ENCODE measurements at places on chromosomes 11 and 22. TPM values are rescaled to one million over a fixed set of nuclear protein-coding genes. Genes with fewer than 3 reads are reported as not detected.

- H3K36me3 ChIP-seq = no peaks in the 10 kb centered on the region
- no peak for DNase-seq
- no peaks in the 10 kb centered on the region for H3K27me3 ChIP-seq
- H3K4me1 ChIP-seq = peaks cover 6% of the 10 kb centered on the region
- no peak overlapping the region for H3K4me3 ChIP-seq
Observed at GRCh38 chr11:9862981-9863380, 199.1 kb downstream of the SWAP70 start.

DNA sequence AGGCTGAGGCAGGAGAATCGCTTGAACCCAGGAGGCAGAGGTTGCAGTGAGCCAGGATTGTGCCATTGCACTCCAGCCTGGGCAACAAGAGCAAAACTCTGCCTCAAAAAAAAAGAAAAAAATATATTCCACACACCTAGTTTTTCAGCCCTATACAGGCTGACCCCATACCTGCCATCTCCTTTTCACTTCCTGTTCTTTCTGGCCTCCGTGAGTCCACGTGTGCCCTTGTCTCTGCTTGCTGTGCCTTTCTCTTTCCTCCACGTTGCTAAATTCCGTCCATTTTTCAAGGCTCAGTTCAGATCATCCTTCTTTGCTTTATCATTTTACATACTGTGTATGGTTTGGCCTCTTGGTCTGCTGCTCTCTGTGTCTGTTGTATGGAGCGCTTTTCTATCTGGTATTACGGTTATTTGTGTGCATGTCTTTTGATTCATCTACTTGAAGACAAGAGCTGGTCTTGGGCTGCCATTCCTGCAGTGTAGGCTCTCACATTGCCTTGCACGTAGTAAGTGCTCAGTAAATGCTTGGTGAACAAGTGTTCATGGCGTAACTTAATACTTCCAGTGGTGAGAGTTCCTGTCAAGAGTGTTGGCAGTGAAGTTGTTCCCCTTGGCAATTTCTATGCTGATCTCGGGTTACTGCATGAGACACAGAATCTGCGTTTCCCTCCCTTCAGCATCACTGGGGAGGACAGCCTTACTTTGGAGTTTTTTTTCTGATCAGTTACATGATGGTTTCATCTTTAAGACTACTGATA is 57.5 kb downstream of the PTPRJ start:
- DNase-seq = no peak
- no peaks in the 10 kb centered on the region for H3K36me3 ChIP-seq
- peaks cover 80% of the 10 kb centered on the region for H3K4me1 ChIP-seq
- H3K27me3 ChIP-seq = no peaks in the 10 kb centered on the region
- H3K27ac ChIP-seq = peak overlapping the region; percentile 45

DNA sequence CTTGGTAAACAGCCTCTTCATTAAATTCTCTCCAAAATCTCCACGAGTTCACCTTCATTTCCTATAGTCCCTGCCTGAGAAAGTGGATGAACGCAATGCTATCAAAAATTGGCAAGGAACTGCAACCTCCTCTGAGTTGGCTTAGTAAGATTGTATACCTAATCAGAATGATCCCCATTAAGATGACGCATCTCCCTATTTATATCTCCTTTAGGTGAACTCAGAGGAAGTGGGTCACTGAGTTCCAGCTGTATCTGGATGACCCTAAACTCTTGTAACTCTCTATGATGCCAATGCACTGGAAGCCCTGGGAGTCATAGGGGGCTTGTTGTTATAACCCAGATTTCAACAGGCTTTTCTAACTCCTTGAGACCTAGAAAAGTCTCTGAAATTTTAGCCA is 48.2 kb downstream of the OR10A6 start:
- no peaks in the 10 kb centered on the region for H3K4me1 ChIP-seq
- no peak overlapping the region for H3K4me3 ChIP-seq
- DNase-seq = no peak
- H3K27me3 ChIP-seq = no peaks in the 10 kb centered on the region

Gene CECR2
- total RNA-seq = 8.0 TPM

DNA sequence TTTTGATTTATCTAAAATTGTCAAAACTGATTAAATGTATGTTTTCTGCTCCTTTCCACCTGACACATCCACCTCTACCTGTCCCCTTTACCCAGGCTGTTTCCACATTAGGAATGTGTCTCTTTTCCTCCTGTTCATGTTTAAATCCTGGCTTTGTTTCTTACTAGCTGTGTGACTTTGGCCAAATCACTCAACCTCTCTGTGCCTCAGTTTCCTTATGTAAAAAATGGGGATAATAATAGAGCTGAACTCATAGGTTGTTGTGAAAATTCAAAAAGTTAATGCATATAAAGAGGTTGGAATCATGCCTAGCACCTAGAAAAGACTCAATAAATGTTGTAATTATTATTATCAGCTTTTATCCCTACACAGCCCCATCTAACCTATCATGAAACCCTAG is 136.8 kb downstream of the NXPE2 start:
- no peaks in the 10 kb centered on the region for H3K27me3 ChIP-seq
- H3K27ac ChIP-seq = no peak overlapping the region
- DNase-seq = no peak
- no peak overlapping the region for H3K4me3 ChIP-seq
- no peaks in the 10 kb centered on the region for H3K4me1 ChIP-seq

- no peaks in the 10 kb centered on the region for H3K4me1 ChIP-seq
- H3K27ac ChIP-seq = no peak overlapping the region
- DNase-seq = no peak
- no peaks in the 10 kb centered on the region for H3K27me3 ChIP-seq
- H3K36me3 ChIP-seq = peaks cover 12% of the 10 kb centered on the region
Observed at GRCh38 chr11:75878933-75879332, 63.9 kb downstream of the UVRAG start.

- no peak overlapping the region for H3K4me3 ChIP-seq
- no peak overlapping the region for H3K27ac ChIP-seq
- H3K4me1 ChIP-seq = no peaks in the 10 kb centered on the region
- no peaks in the 10 kb centered on the region for H3K36me3 ChIP-seq
- no peak for DNase-seq
Observed at GRCh38 chr22:49036513-49036912, 791.2 kb downstream of the BRD1 start.

DNA sequence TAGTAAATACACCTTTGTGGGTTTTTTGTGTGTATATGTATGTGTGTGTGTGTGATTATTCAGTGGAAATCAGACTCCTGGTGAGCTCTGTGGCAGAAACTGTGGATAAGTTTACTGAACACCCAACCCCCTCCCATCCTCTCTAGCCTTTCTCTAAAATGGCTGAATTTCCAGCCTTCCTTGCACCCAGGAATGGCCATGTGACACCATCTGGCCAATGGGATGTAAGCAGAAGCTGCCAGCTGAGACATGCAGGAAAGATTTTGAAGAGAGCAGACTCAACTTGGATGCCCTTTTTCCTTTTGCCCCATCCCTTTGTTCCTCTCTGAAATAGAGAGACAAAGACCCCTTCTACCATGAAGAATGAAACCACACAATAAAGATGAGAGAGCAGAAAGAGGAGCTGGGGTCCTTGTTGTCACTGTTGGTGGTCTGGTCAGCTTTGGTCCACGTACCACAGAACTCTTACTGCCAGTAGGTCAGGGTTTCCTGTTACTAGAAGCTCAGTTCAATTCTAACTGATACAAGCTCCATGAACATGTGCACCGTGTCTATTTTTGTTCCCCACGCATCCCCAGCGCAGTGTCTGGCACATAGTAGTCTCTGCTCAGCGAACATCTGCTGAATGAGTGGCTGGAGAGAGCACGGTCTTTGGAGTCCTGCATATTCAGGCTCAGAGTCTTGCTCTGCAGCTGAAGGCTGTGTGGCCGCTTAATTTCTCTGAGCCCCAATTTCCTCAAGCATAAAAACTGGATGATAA is 57.5 kb downstream of the SEZ6L start:
- H3K36me3 ChIP-seq = no peaks in the 10 kb centered on the region
- H3K27ac ChIP-seq = no peak overlapping the region

DNA sequence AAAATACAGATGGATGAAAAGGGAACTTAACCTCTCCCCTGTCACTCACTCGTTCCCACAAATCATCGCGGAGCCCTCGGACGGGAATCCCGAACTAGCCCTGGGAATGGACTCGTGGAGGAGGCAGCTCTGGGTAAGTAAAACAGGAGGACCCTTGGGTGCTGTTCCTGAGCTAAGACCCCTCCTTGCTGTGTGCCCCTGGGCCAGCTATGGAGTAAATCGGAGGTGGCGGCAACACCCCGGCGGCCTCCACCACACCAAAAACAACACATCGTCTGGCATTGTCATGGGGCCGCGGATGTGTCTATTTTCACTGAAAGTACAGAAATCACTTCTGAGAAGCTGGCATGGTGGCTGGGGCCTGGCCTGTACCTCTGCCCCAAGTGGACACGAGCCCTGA is 12.1 kb downstream of the CPT1A start:
- peak; percentile 60 for DNase-seq
- no peaks in the 10 kb centered on the region for H3K4me1 ChIP-seq
- H3K36me3 ChIP-seq = peaks cover 31% of the 10 kb centered on the region
- H3K27ac ChIP-seq = no peak overlapping the region
- H3K4me3 ChIP-seq = no peak overlapping the region

Gene VSTM5
- total RNA-seq = 0.38 TPM

Gene TTC9C
- total RNA-seq = 33.0 TPM

- no peak overlapping the region for H3K4me3 ChIP-seq
- H3K27me3 ChIP-seq = no peaks in the 10 kb centered on the region
- no peak for DNase-seq
- peak overlapping the region; percentile 3 for H3K27ac ChIP-seq
Observed at GRCh38 chr11:124193221-124194010, 10.3 kb downstream of the OR10D3 start.

Gene CATSPERZ
- not detected for total RNA-seq

GRCh38 chr11:70409437-70409836 is 11.1 kb downstream of the CTTN start:
- no peak overlapping the region for H3K4me3 ChIP-seq
- no peaks in the 10 kb centered on the region for H3K27me3 ChIP-seq
- peaks cover 91% of the 10 kb centered on the region for H3K36me3 ChIP-seq
- no peak overlapping the region for H3K27ac ChIP-seq
- H3K4me1 ChIP-seq = no peaks in the 10 kb centered on the region

- peak overlapping the region; percentile 81 for H3K27ac ChIP-seq
- peaks cover 10% of the 10 kb centered on the region for H3K27me3 ChIP-seq
- peaks cover 35% of the 10 kb centered on the region for H3K4me1 ChIP-seq
- H3K4me3 ChIP-seq = no peak overlapping the region
- H3K36me3 ChIP-seq = no peaks in the 10 kb centered on the region
- DNase-seq = peak; percentile 96
Observed at GRCh38 chr11:46290598-46291309, 13.3 kb downstream of the CREB3L1 start.

DNA sequence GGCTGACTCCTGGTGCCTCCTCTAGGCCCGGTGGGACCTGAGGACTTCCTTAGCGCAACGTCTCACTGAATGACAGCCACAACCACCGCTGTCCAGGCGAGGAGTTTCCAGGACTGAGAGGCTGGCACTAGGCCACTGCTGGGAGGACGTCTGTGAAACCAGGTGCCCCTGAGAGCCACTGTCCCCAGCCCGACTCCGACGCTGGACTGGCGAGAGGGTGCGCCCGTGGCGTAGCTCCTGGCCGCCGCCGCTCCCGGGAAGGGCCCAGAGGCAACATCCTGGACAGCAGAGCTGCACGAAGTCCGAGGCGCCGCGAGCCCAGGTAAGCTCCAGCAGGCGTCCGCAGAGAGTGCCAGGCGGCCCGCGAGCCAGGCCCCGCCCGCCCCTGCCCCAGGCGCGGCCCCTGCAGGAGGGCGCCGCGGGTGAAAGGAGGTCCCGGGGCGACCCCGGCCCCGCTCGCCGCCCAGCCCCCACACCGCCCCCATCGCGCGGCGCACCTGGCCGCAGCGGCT is 525 bp downstream of the DGCR2 start:
- H3K36me3 ChIP-seq = no peaks in the 10 kb centered on the region
- peak; percentile 38 for DNase-seq
- H3K27ac ChIP-seq = peak overlapping the region; percentile 90
- H3K27me3 ChIP-seq = no peaks in the 10 kb centered on the region

DNA sequence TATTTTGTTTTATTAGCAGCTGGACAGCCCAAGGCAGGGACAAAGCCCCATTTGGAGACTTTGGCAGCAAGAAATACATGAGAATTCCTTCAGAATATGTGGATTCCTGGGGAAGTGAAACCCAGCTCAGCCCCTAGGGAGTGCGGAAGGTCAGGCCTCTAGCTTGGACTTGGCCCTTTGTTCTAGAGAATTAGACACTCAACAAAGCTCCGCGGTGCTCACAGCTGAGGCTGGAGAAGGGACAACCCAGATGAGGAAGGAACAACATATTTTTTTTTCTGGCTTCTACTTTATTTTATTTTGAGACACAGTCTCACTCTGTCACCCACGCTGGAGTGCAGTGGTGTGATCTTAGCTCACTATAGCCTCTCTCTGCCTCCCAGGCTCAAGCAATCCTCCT is 44.7 kb upstream of the SEPTIN5 start:
- H3K36me3 ChIP-seq = no peaks in the 10 kb centered on the region
- H3K4me3 ChIP-seq = no peak overlapping the region
- no peak overlapping the region for H3K27ac ChIP-seq

GRCh38 chr22:42766860-42767259 is 46.2 kb upstream of the A4GALT start:
- no peak overlapping the region for H3K27ac ChIP-seq
- no peaks in the 10 kb centered on the region for H3K27me3 ChIP-seq
- no peak overlapping the region for H3K4me3 ChIP-seq
- no peaks in the 10 kb centered on the region for H3K36me3 ChIP-seq

Gene KRTAP5-10
- not detected for total RNA-seq

GRCh38 chr11:100396266-100396665 is 290.8 kb upstream of the ARHGAP42 start:
- H3K4me1 ChIP-seq = no peaks in the 10 kb centered on the region
- H3K4me3 ChIP-seq = no peak overlapping the region
- H3K27me3 ChIP-seq = no peaks in the 10 kb centered on the region
- H3K36me3 ChIP-seq = no peaks in the 10 kb centered on the region
- no peak for DNase-seq

GRCh38 chr11:57155400-57155799 is 26.4 kb upstream of the LRRC55 start:
- H3K4me1 ChIP-seq = no peaks in the 10 kb centered on the region
- DNase-seq = no peak
- no peak overlapping the region for H3K27ac ChIP-seq
- no peaks in the 10 kb centered on the region for H3K36me3 ChIP-seq

Gene NOX4
- 0.86 TPM for total RNA-seq

Gene SMTNL1
- not detected for total RNA-seq

DNA sequence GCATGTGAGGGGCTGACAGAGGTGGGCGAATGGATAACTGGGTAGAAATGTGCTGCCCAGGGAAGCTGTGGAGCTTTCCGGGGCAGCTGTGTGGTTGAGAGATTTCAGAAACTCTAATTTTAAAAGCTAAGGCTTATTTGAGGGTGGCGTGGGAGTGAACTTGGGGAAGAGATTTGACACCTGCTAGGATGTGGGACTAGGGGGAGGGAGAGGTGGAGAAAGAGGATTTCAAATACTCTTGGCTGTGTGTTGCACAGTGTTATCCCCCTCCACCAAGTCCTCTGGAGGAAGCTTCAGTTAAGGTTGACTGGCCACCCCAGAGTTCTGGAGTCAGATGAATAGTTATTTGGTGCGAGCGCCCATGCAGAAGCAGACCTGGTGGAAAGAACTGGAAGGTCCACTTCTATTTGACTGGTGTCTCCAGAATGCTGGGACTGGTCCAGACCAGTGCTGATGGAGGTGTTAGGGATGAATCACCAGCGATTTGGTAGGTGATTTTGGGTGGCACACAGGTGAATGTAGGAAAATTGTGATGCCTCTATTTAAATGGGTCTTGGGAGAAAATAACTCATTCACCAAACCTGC is 72.8 kb upstream of the ALX4 start:
- no peak for DNase-seq
- H3K4me1 ChIP-seq = no peaks in the 10 kb centered on the region
- no peaks in the 10 kb centered on the region for H3K36me3 ChIP-seq
- H3K27me3 ChIP-seq = peaks cover 5% of the 10 kb centered on the region
- H3K4me3 ChIP-seq = no peak overlapping the region

GRCh38 chr11:2396471-2396870 is 4.1 kb upstream of the TSSC4 start:
- H3K27me3 ChIP-seq = no peaks in the 10 kb centered on the region
- H3K4me1 ChIP-seq = peaks cover 20% of the 10 kb centered on the region
- no peak overlapping the region for H3K4me3 ChIP-seq
- no peak for DNase-seq
- no peak overlapping the region for H3K27ac ChIP-seq

All from left lung (tissue), 14 donors.